ENCODE measurements at places on chromosomes 2 and 18.
A peak's percentile ranks its signal among the peaks of the same experiment; 100 is the strongest.

GRCh38 chr18:77170890-77171410 lies 38.4 kb upstream of the MBP start:
- H3K27ac ChIP-seq: no peak overlapping the region
- DNase-seq: no peak
- no peak overlapping the region for H3K4me3 ChIP-seq
- H3K4me1 ChIP-seq: no peaks in the 10 kb centered on the region
- H3K27me3 ChIP-seq: no peaks in the 10 kb centered on the region

- H3K27ac ChIP-seq: peak overlapping the region; percentile 96
- H3K27me3 ChIP-seq: no peaks in the 10 kb centered on the region
- H3K36me3 ChIP-seq: no peaks in the 10 kb centered on the region
- peak overlapping the region; percentile 71 for H3K4me3 ChIP-seq
- peak; percentile 25 for DNase-seq
- no peaks in the 10 kb centered on the region for H3K4me1 ChIP-seq
Measured at GRCh38 chr18:26654616-26655524, 106.5 kb upstream of the KCTD1 start.

GRCh38 chr2:62296832-62297623 lies 101.1 kb downstream of the B3GNT2 start:
- H3K36me3 ChIP-seq: no peaks in the 10 kb centered on the region
- H3K27me3 ChIP-seq: no peaks in the 10 kb centered on the region
- peaks cover 13% of the 10 kb centered on the region for H3K4me1 ChIP-seq

DNA sequence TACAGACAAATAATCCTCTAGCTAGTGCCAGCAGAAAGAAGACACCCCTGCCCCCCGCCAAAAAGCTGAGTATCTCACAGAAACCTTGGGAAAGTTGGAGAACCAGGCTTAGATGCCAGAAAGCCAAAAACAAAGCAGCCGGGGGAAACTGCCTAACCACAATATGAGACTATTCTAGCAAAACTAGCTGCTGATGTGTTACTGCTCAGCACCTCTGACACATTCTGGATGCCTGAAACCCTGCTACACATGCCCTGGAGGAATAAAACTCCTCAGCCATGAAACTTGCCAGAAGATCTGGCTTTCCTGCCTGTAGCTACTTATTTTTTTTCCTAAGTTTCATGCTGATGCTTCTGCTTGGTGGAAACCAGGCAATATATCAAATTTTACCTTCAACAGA lies 122.7 kb upstream of the GCFC2 start:
- no peak overlapping the region for H3K27ac ChIP-seq
- H3K4me1 ChIP-seq: no peaks in the 10 kb centered on the region
- H3K4me3 ChIP-seq: no peak overlapping the region
- no peaks in the 10 kb centered on the region for H3K36me3 ChIP-seq
- H3K27me3 ChIP-seq: no peaks in the 10 kb centered on the region

GRCh38 chr2:1642993-1643619 lies 101.2 kb downstream of the PXDN start:
- no peak for DNase-seq
- no peaks in the 10 kb centered on the region for H3K4me1 ChIP-seq
- no peak overlapping the region for H3K4me3 ChIP-seq
- no peaks in the 10 kb centered on the region for H3K36me3 ChIP-seq

DNA sequence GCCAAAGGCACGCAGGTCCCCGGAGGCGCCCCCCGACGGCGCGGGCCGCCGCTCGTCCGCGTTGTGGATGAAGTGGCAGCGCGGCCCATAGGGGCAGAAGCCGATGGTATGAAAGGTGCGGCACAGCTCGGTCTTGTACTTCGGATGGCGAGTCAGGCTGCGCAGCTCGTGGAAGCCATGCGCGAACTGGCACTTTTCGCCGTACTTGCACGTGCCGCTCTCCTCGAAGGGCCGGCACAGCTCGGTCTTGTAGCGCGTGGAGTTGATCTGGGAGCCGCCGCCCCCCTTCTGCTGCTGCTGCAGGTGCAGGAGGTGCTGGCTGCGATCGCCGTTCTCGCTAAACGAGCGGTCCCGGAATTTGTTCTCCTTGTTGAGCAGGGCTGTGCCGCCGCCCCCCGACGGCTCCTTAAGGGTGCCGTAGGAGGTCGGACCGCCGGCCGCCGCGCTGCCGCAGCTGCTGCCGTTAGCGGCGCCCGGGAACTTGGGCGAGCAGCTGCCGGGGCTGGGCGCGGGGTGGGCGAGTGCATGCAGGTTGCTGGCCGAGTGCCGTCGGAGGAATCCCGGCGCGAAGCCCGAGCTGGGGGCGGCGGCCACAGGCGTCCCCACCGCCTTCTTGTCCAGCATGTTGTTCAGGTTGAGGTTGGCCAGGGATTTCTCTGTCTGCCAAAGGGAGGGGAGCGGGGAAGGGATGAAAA lies 1.2 kb downstream of the ZFP36L2 start:
- H3K4me1 ChIP-seq: peaks cover 19% of the 10 kb centered on the region
- no peaks in the 10 kb centered on the region for H3K27me3 ChIP-seq
- peak overlapping the region; percentile 86 for H3K4me3 ChIP-seq
- H3K36me3 ChIP-seq: peaks cover 4% of the 10 kb centered on the region
- peak overlapping the region; percentile 99 for H3K27ac ChIP-seq

GRCh38 chr18:5995626-5996025 lies 100.3 kb upstream of the TMEM200C start:
- H3K27me3 ChIP-seq: no peaks in the 10 kb centered on the region
- no peak for DNase-seq
- H3K4me3 ChIP-seq: no peak overlapping the region
- H3K36me3 ChIP-seq: no peaks in the 10 kb centered on the region
- no peak overlapping the region for H3K27ac ChIP-seq

- no peak overlapping the region for H3K4me3 ChIP-seq
- H3K27me3 ChIP-seq: no peaks in the 10 kb centered on the region
- no peaks in the 10 kb centered on the region for H3K4me1 ChIP-seq
- no peaks in the 10 kb centered on the region for H3K36me3 ChIP-seq
- DNase-seq: no peak
- no peak overlapping the region for H3K27ac ChIP-seq
Measured at GRCh38 chr18:73645160-73645715, 502.4 kb downstream of the FBXO15 start.

DNA sequence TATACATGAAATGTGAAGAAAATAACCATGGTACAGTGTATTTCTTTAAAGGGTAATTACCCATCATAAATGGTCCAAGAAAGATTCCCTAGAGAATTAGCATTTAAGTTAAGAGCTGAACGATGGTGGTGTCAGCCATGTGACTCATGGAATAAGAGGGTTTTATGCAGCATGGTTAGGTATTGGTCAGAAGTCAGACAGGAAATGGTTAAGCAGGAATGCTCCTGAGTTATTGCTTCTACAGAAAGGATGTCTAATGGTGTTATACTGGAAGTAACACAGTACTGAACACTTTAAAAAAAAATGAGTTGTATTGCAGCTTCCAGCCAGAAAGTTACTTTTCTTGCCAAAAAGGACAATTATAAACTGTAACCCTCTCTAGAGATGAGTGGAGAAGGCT lies 72.7 kb upstream of the UBE2E3 start:
- DNase-seq: no peak
- no peaks in the 10 kb centered on the region for H3K4me1 ChIP-seq

GRCh38 chr2:220353897-220354296 lies 726.5 kb downstream of the SLC4A3 start:
- no peaks in the 10 kb centered on the region for H3K4me1 ChIP-seq
- no peak for DNase-seq
- H3K36me3 ChIP-seq: no peaks in the 10 kb centered on the region
- H3K27ac ChIP-seq: no peak overlapping the region

DNA sequence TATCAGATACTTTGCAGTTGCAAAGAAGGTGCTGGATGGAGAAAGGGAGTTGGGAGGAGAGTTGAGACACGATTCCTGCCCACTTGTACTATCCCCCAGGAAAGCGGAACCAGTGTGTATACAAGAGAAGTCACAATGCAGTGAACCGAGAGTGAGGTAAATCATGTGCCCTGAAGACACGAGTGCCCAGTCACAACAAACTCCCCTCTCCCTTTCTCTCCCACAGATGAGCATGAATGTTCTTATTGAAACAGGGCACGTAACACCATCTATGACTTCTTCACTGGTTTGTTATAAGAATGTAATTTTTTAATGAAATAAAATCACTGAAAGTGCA lies 155.7 kb downstream of the IRS1 start:
- H3K27me3 ChIP-seq: no peaks in the 10 kb centered on the region
- H3K4me3 ChIP-seq: no peak overlapping the region
- no peak overlapping the region for H3K27ac ChIP-seq
- H3K4me1 ChIP-seq: no peaks in the 10 kb centered on the region

DNA sequence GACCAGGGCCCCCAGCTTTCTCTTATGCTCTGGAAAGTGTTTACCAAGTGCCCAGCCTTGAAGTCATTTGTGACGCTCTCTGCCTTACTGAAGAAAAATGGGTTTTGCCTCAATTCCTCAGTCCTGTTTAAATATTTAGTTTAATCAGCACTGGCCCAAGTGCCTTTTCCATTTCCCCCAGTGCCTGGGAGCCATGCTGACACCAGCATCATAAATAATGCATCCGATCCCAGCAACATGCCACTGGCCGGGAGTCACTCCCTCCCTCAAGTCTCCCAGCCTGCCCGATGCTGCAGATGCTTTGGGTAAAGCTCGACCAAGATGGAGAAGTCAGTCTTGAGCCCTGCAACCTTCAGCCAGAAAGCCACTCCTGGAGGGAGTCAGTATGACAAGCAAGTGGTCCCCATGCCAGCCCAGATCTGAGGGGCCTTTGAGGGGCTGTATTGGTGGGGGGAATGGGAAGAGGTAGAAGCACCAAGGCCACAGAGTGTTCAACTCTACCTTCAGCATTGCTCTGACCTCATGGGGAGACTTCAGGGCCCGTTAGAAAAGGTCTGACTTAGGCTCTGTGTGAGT lies 12.0 kb upstream of the MTA3 start:
- no peaks in the 10 kb centered on the region for H3K4me1 ChIP-seq
- no peak overlapping the region for H3K4me3 ChIP-seq
- no peak for DNase-seq
- H3K36me3 ChIP-seq: no peaks in the 10 kb centered on the region

GRCh38 chr2:150003544-150003943 lies 416.0 kb upstream of the MMADHC start:
- H3K27me3 ChIP-seq: no peaks in the 10 kb centered on the region
- H3K4me1 ChIP-seq: no peaks in the 10 kb centered on the region
- H3K36me3 ChIP-seq: no peaks in the 10 kb centered on the region

GRCh38 chr2:101428422-101429176 lies 41.3 kb upstream of the CREG2 start:
- no peaks in the 10 kb centered on the region for H3K4me1 ChIP-seq
- no peaks in the 10 kb centered on the region for H3K36me3 ChIP-seq
- H3K27ac ChIP-seq: no peak overlapping the region
- DNase-seq: no peak
- H3K4me3 ChIP-seq: no peak overlapping the region
- H3K27me3 ChIP-seq: no peaks in the 10 kb centered on the region
